ENCODE measurements at places on chromosomes 7 and 10. TPM values are rescaled to one million over a fixed set of nuclear protein-coding genes. Genes with fewer than 3 reads are reported as not detected.

INHBA gene
- total RNA-seq = 4.1 TPM

DYNC1I1 gene
- 0.17 TPM for total RNA-seq

PRKAG2 gene
- total RNA-seq = 11.9 TPM

TMEM72 gene
- not detected for total RNA-seq

EVX1 gene
- not detected for total RNA-seq

GRID1 gene
- total RNA-seq = 0.33 TPM
